ENCODE measurements at places on chromosomes 4 and X.

GRCh38 chr4:174012135-174012885 lies 271.2 kb downstream of the FBXO8 start:
- DNase-seq = no peak

GRCh38 chrX:149830192-149830873 lies 48.6 kb downstream of the MAGEA9 start:
- DNase-seq = no peak

DNA sequence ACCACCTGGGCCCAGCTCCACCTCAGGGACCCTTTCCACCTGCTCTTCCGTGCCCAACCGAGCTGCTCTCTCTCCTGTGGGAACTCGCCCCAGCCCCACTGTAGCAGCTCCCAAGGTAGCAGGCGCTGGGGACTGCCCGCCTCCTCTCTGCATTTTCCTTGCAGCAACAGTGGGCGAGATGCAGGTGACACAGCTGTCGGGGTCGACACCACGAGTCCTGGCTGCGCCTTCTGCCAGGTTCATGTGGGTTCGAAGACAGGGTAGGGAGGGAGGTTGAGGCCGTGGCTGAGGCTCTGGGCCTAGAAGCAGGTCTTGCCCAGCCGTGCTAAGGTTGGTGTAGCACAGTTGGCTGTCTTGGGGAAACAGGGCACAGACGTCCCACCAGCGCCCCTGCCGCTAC lies 245.2 kb upstream of the FSTL5 start:
- DNase-seq = no peak

GRCh38 chr4:114435116-114435515 lies 163.5 kb upstream of the UGT8 start:
- DNase-seq = no peak

DNA sequence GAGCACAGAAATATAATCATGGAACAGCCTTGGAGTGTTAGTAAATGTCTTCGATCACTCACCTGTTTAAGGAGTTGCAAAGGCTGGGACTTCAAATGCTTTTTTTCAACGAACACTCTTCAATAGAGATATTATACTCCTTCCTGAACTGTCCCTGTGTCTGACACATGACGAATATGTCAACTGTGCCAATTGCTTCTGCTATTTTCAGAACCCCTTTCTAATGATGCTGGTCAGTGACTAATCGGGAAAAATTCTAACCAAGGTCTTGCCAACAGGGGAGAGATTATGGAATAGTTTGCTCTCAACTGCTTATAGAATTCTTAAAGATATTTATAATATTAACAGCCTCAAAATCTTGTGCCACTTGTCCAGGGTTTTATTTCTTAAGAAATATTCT lies 8.5 kb upstream of the KLHL34 start:
- DNase-seq = no peak

GRCh38 chrX:149476513-149476912 lies 28.6 kb downstream of the IDS start:
- DNase-seq = no peak

DNA sequence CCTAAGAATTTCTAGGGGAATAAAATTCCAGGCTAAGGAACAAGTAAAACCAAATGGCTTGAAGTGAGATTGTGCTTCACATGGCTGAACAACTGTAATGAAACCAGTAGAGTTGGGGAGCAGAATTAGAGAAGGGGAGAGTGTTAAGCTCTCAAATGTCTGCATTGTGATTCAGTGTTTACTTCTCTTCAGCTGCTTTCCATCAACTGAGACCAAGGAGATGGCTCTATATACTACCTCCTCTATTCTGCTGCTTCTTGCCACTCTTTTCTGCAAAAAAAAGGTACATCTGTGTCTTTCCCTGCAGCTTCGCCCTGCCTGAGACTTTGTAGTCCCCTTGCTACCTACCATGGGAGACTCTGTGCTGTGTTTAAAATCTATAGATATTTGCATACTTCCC lies 73.5 kb downstream of the WDFY3 start:
- no peak for DNase-seq

GRCh38 chr4:127849505-127850234 lies 31.0 kb upstream of the PLK4 start:
- no peak for DNase-seq
